Ascending aorta (tissue), 2 donors: ENCODE measurements at places on chromosomes 2 and 18.

DNA sequence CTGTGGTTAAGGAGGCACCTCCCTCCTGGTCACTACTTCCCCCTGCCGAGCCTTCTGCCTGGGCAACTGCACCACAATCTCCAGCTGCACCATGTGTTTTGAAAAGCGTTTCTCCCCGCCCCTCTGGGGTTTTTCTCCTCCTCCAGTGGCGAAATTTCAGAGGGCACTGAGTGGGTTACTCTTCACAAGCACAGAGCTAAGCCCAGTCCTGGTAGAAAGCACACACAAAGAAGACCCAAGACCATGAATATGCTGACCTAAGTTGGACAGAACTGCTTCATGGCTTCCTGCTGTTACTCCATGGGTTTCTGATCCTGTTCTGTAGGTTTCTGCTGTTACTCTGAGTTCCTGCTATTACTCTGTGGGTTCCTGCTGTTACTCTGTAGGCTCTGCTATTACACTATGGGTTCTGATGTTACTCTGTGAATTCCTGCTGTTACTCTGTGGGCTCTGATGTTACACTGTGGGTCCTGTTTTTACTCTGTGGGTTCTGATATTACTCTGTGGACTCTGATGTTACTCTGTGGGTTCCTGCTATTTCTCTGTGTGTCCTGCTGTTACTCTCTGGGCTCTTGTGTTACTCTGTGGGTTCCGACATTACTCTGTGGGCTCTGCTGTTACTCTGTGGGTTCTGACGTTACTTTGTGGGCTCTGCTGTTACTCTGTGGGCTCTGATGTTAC, 216.6 kb downstream of the RTP5 start:
- DNase-seq, result no peak

GRCh38 chr2:171804456-171804855, 89.6 kb downstream of the SLC25A12 start:
- no peak for DNase-seq

DNA sequence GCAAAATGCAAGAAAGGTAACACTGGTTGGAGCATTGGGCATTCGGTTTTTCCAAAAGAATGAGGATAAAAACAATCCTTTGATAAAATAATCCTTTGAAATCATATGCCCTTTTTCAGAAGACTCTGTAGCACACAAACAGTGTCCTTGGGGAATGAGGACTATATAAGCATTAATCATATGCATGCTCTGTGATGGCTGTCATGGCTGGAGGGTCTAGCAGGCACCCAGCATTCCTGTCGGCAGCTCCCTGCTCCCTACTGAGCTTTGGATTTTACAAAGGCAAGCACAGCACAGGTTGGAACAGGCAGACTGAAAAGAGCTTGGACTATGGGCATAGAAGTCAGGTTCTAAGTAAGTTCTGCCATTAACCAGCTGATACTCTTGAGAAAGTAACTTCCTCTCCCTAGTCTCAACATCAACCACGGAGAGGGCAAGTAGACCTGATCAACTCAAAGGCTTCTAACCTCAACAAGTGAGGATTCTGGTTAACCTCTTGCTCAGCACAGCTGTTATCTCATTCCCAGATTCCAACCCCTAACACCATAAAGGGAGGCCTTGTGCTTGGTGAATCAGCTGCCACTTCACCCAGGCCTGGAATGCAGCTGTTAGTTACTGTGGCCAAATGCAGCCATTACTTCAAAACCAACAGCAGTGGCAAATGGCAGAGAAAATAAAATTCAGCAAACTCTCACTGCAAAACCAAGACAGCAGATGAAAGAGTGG, 29.5 kb downstream of the GALNT14 start:
- no peak for DNase-seq

DNA sequence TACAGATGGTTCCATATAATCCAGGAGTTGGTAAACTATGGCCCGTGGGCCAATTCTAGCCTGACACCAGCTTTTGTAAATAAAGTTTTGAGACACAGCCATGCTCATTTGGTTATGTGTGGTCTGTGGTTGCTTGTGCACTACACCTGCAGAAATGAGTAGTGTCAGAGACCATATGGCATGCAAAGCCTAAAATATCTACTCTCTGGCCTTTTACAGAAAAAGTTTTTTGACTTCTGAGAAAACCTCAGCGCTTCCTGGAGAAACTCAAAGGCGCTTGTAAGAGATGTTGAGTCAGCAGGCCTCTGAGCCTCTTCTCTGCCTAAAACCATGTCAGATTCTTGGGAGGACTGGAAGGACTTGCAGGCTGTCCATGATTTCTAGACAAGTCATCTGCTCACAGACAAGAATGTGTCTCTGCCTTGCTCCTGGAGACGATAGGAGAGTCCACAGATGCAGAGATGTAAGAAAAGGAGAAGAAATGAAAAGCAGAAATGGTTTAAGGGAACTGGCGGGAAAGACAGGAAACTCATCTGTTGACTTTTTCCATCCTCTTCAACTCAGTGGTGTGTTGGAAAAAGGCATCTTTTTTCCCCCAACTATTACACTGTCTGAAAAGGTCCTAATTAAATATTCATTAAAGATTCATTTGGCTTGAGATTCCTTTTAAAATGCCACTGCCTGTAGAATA, 5.2 kb downstream of the TTC39C start:
- DNase-seq, result peak; percentile 42

DNA sequence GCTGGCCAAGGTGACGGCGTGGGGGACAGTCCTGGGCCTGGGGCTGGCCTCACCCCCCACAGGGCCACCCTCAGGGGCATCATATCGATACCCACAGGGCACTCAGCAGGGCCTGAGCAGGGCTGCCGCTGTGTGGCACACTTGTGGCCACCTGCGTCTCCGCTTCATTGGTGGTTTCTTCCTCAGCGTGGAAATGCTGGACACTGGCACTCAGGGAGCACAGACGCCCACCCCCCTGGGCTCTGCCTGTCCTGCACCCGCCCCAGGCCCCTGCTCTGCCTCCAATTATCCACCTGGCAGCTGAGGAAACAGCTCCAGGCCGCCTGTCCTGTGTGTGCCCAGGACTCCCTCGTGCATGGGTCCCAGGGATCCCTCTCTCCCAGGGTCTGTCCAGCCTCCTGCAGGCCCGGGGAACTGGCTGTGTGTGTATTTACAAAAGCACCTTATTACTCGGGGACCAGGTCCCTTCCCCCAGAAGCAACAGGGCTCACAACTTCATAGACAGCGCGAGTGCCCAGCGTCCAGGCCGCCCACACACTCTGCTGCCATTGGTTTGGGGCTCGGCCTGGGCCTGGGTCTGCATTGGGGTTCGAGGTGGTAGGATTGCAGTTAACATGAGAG, 13.1 kb downstream of the CROCC2 start:
- no peak for DNase-seq

- no peak for DNase-seq
Measured at GRCh38 chr2:127051116-127052056, 55.6 kb downstream of the BIN1 start.

- no peak for DNase-seq
Measured at GRCh38 chr18:67776929-67777328, 260.4 kb upstream of the DSEL start.

DNA sequence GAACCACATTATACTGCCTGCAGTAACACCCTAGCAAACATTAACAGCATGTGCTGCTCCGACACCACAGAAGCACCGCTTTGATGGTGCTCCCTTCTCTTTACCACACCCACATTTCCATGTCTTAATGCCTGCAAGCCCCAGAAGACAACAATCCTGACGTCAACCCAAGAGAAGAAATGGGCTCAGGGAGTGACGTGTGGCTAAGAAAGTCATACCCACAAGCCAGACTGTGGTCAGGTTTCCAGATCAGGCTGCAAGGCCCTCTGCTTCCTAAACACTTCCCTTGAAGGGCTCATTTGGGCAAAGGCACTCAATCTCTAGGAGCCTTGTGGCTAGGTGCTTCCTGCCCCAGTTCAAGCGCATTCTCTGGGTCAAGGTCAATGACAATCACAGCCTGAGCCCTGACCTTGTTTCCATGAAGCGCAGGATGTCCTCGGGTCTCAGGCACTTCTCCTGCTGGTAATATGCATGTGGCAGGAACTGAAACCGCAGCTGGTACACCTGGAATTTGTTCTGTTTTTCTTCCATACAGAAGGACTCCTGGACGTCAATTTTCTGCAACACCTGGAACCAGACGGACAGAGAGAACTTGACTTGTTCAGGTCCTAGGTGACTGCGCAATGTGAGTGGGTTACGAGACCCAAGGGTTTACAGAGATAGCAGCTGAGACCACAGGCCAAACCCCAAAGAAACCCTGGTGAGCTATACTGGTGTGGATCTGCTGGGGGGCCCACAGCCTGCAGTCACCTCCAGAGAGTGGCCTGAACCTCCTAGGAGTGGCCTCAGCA, 67.2 kb downstream of the POLR1A start:
- peak; percentile 76 for DNase-seq

- no peak for DNase-seq
Measured at GRCh38 chr2:189681203-189681602, 6.7 kb downstream of the ANKAR start.

GRCh38 chr2:110720547-110720946, 11.8 kb upstream of the ACOXL start:
- DNase-seq, result no peak

GRCh38 chr2:226971084-226971483, 135.2 kb downstream of the RHBDD1 start:
- DNase-seq, result no peak

- DNase-seq, result no peak
Measured at GRCh38 chr18:26104035-26104434, 13.6 kb upstream of the SS18 start.

DNA sequence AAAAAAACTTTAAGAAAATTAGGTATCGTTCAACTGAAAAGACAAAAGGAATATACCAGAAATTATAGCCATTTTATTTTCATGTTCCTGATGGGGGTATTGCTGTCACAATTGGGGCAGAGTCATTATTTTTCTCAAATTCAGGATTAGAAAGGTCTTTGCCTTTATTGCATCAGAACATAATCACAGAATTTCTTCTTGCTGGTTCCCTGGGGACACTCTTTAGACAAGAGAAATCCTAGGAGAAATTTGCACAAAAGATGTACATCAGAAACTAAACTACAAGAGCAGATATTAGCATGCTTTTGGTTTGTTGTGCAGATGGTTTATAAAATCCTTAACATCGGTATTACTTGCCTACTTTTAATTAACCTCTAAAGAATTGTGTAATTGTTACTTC, 103.2 kb downstream of the NCOA1 start:
- no peak for DNase-seq
